Panc1 (cell line): ENCODE measurements at places on chromosomes 16 and 17. TPM values are rescaled to one million over a fixed set of nuclear protein-coding genes. Genes with fewer than 3 reads are reported as not detected.

CRAMP1 gene
- total RNA-seq, result 28.8 TPM

KCTD2 gene
- 34.9 TPM for total RNA-seq

JPT2 gene
- total RNA-seq, result 200 TPM

TLCD2 gene
- total RNA-seq, result 7.0 TPM

SLC12A3 gene
- 0.15 TPM for total RNA-seq

NUDT7 gene
- 4.7 TPM for total RNA-seq

GPATCH8 gene
- 30.8 TPM for total RNA-seq

IGFBP4 gene
- total RNA-seq, result 27.1 TPM

ACSM5 gene
- 0.21 TPM for total RNA-seq

TNFRSF17 gene
- not detected for total RNA-seq

SLC9A5 gene
- total RNA-seq, result 1.7 TPM

NPIPA8 gene
- total RNA-seq, result 0.18 TPM

XAF1 gene
- 3.5 TPM for total RNA-seq

HLF gene
- 0.13 TPM for total RNA-seq

ABI3 gene
- total RNA-seq, result not detected

RHBDL1 gene
- total RNA-seq, result 6.6 TPM

ZNF785 gene
- total RNA-seq, result 6.2 TPM

CHST6 gene
- total RNA-seq, result 0.05 TPM

C17orf113 gene
- total RNA-seq, result 0.74 TPM

BCAS3 gene
- total RNA-seq, result 9.3 TPM

STAC2 gene
- total RNA-seq, result 0.08 TPM

GAS2L2 gene
- not detected for total RNA-seq
